ENCODE measurements at places on chromosomes 5 and 9. TPM values are rescaled to one million over a fixed set of nuclear protein-coding genes. Genes with fewer than 3 reads are reported as not detected.

MLANA gene
- total RNA-seq, result not detected

MZB1 gene
- 0.50 TPM for total RNA-seq

GPRIN1 gene
- total RNA-seq, result 7.2 TPM

SPATA31D4 gene
- not detected for total RNA-seq

CDH10 gene
- total RNA-seq, result 0.63 TPM

INSL4 gene
- not detected for total RNA-seq

CDKN2A gene
- 404 TPM for total RNA-seq

OTULINL gene
- 4.1 TPM for total RNA-seq

IGIP gene
- total RNA-seq, result 7.5 TPM

INSL6 gene
- not detected for total RNA-seq

GRCh38 chr9:36320466-36320865 is 62.2 kb upstream of the GNE start:
- peak; percentile 56 for DNase-seq

DNA sequence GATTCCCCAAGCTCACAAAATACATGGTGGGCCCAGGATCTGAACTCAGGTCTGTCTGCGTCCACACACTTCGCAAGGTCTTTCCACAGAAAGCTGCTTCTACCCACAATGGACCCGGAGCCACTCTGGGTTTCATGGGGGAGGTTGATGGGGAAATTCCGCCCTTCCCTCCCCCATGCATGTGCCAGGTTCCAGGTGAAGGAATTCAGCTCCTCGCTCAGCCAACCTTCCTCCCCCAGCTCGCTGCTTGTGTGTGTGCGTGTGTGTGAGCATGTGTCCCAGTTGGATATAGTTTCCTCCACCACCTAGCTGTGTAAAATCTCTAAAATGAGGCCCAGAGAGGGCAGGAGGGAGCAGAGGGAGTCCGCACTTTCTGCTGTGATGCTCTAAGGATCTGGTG is 1.0 kb downstream of the PTGS1 start:
- DNase-seq, result no peak

- DNase-seq, result no peak
These were observed 60.1 kb downstream of the FOCAD start for GRCh38 chr9:20744036-20744630.

GRCh38 chr9:126852086-126852688 is 8.3 kb upstream of the ZBTB34 start:
- no peak for DNase-seq

DNA sequence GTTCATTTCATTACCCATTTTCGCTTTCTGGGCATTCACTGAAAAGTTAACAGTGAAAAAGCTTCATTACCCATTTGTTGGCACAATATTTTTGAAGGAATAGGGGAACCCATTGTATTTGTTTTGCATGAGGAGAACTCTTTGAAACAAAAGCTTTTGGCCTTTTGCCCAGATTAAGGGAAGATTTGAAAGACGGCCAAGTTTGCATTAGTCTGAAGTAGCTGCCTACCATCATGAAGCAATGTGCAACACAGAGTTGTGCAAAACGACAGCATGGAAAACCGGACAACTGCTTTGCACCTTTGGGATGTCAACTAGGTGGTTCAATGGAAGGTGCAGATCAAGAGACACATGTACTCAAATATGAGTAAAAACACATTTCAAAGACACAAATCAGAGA is 84.9 kb downstream of the TRPM3 start:
- no peak for DNase-seq

GRCh38 chr9:9973062-9973461 is 639.7 kb downstream of the PTPRD start:
- DNase-seq, result no peak

DNA sequence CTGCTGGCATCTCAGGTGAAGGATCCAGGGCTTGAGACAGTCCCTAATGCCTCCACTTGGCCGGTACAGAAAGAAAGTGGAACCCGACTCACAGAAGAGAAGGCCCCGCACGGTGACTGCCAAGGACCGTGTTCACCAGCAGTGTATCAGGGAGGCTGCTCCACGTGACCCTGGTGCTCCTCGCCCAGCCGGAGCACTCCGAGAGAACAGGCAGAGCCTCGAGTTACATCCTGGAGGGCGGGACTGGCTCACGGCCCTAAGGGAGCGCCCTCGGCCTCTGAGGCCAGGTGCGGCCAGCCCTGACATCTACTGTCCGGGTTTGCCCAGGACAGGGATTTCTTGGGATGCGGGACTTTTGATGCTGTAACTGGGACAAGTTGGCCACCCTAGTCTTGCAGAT is 104.0 kb upstream of the SARDH start:
- DNase-seq, result no peak

DNA sequence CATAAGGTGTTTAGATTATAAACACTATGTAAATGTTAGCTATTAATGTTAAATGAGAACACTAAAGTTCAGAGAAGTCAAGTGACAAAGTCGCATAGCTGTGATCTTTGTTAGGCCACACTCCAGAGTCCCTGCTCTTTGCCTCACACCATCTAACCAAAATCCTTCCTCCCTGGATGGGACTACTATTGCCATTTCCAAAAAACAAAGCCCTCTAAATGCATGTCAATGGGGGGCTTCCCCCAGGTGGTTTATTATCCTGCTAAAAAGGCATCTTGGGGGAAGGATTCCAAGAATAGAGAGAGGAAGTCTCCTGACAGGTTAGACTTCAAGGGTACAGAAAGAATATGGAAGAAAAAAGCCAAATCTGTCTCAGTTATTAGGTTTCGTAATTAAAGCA is 10.4 kb downstream of the NR6A1 start:
- no peak for DNase-seq

- DNase-seq, result no peak
These were observed 22.7 kb upstream of the FSTL4 start for GRCh38 chr5:133635051-133635450.

GRCh38 chr9:110744715-110745384 is 76.3 kb downstream of the MUSK start:
- DNase-seq, result peak; percentile 97

DNA sequence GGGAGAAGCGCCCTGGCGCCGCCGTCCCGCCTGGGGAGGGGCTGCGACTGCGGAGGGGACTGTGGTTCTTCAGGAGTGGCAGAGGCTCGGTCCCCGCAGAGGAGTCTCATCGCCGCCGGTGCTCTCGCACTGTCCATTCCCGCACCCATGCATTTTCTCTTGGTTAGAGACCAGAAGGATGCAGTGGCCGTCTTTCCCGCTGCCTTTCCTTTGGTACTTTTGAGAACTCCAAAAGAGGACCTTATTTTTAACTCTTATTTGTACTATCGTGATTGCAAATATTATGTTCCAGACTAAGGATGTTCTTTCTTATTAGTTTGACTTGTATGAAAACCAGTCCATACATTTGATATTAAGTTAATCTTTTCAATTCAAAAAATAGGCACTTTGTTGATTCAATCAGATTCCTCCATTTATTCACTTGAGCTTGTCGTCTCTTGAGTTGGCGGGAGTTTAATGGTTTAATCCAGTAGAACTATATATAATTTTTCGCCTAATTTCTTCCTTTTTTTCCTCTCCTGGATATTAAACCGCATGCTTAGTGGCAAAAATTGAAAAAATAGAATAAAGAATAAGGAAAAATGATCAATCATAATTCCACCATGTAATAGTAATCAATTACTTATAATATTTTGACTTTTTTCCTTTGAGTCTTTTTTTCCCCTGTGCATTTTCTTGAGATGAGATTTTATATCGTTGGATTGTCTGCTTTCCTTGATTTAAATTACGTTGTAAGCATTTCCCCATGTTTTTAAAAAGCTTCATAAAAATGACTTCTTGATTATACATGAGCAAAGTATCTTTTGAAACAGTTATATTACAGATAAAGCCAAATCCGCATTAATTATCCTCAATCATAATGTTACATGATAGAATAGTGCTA is 861 bp downstream of the ZFYVE16 start:
- peak; percentile 55 for DNase-seq

GRCh38 chr5:32331935-32332274 is 19.2 kb upstream of the MTMR12 start:
- DNase-seq, result no peak

DNA sequence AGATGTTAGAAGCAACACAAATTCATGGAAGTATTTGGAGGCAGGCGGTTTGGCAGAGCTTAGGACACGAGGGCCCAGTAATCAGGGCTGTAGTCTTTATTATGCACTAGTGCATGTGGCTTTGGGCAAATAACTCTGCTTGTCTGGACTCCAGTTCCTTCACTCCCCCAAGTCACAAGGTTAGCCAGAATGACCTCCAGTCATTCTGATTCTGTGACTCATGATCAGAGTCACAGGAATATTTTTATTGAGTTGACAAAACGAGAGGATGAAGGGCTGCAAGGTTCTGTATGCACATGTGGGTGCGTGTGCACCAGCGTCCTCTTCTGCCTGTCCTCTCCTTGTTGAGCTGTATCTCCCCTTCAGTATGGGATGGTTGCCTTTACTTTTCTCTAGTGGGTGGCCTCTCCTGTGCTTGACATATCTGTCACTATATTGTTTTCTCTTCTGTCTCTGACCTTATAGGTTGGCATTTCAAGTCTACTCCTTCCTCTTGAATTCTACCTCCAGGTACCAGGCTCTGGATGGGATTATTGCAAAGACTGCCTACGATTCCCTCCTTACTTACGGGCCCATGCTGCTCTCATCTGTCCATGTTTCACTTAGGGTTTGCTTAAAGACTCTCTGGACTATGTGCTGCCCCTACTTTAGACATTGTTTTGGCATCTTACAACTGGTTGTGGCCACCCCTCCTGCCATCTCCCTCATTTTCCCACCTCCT is 94.6 kb downstream of the KDM4C start:
- no peak for DNase-seq

- no peak for DNase-seq
These were observed 18.0 kb downstream of the SH3PXD2B start for GRCh38 chr5:172436078-172436878.

DNA sequence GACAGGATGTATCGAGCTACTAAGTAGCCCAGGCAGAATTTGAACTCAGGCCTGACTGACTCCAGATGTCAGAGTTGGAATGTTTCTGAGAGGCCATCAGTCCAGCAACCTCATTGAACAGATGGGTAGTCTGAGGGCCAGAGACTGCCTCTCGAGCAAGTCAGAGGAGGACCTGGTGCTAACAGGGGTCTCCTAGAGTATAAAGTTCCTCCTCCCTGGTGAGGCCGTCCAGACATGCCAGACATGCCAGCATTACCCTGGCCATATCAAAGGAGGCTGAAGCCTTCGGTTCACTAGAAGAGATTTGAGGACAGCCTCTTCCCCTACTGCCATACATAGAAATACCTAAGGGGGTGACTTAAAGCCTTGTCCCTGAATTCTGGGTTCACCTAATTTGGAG is 81.2 kb downstream of the ZNF618 start:
- no peak for DNase-seq

DNA sequence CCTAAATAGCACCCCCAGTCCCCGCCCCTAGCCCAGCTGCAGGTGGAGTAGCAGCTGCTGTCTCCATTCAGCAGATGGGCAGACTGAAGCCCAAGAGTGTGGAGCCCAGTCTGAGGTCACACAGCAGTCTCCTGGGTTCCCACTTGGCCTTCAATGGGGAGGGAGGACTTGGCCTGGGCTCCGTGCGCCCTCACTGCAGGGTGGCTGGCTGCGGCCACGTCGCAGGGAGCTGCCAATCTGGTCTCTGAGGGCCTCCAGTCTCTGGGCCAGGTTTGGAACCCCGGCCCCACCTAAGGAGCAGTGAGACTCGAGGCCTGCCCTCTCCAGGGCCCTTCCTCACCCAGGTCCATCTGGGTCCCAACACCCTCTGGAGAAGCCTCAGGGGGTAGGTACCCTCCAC is 7.4 kb downstream of the KIF12 start:
- no peak for DNase-seq

DNA sequence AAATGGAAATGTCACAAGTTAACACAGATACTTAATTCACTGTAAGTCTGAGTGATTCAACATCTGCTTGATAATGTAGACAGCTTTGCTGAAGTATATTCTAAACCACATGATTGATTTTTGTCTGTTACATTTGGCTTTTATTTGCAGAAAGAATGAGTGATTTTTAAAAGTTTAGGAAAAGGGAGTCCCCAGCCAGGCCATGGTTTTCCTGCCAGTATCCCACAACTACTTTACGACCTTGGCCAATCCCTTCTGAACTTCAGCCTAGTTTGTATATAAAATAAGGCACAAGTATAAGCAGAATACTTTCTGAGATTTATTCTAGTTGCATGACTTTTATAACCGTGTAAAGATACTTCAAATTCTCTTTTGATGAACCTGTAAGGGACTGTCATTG is 27.1 kb downstream of the WDR36 start:
- no peak for DNase-seq

GRCh38 chr5:57262541-57262940 is 88.7 kb downstream of the GPBP1 start:
- DNase-seq, result no peak

GRCh38 chr9:135992486-135993408 is 31.6 kb upstream of the UBAC1 start:
- no peak for DNase-seq

- DNase-seq, result no peak
These were observed 394.0 kb downstream of the SEMA5A start for GRCh38 chr5:9151684-9152427.

GRCh38 chr9:113012492-113012891 is 500 bp upstream of the ZNF883 start:
- no peak for DNase-seq

- DNase-seq, result no peak
These were observed 336.3 kb downstream of the RASEF start for GRCh38 chr9:82726424-82727276.

DNA sequence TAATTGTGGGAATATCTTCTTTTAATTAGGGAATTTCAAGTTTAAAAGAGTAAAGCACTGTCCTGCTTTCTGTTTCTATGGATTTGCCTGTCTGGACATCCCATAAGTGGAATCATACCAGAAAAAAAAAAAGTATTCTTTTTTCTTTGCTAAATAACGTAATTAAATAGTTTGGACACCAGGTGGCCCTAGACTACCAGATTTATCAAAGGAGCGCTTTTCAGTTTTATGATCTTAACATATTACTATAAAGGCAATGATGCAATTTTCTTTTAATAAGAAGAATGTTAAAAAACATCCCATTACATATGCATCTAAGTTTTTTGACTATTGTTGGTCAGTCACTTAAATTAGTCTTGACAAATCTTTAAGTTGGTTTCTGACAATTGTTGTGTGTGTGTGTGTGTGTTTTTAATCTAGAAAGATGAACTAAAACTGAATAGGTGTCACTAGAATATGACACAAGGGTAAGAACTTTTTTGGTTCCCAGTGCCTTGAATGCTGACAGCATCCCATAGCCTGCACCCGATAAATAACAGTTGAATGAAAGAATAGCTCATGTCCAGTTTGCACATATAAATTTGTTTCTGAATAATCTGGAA is 49.5 kb downstream of the C5orf22 start:
- no peak for DNase-seq

GRCh38 chr5:67969631-67970030 is 245.9 kb upstream of the PIK3R1 start:
- DNase-seq, result no peak

- DNase-seq, result no peak
These were observed 131.8 kb upstream of the IER5L start for GRCh38 chr9:129309906-129310305.

- DNase-seq, result no peak
These were observed 13.8 kb upstream of the CTSL start for GRCh38 chr9:87711857-87712800.

DNA sequence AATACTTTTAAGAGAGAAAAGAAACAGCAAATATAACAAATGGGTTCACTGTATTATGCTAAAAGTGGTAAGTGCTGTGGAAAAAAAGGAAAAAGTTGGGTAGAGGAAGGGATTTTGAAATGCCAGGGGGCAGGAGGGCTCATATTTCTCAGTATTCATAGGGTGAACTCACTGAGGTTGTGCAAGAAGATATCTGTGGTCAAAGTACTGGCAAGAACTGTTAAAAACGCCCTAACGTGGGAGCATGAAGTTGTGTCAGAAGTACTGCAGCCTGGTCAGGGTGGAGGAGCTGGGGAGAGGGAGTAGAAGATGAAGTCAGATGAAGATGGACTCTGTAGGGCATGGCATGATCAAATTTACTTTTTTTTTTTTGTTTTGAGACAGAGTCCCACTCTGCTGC is 31.2 kb upstream of the SLC28A3 start:
- peak; percentile 35 for DNase-seq
